ENCODE measurements at places on chromosomes 6 and 20.

DNA sequence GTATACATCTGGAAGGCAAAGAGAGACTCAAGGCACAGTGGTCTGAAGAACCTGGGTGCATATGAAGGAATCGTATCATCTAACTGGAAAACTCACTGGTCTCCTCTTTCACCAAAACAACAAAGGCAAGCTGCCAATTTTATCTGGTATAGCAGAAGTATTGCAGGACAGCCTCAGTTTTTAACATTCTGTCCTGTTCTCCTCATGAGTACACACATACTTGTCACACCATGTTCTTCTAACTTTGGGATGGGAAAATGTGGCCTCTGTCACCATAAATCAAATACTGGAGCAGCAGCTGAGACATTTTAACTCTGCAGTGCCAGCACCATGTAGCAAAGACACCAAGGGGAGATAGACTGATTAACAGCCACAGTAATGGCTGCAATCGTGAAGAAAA lies 199.1 kb upstream of the CNR1 start:
- DNase-seq = no peak

- no peak for DNase-seq
Observed at GRCh38 chr20:4946986-4947385, 54.3 kb downstream of the SLC23A2 start.

DNA sequence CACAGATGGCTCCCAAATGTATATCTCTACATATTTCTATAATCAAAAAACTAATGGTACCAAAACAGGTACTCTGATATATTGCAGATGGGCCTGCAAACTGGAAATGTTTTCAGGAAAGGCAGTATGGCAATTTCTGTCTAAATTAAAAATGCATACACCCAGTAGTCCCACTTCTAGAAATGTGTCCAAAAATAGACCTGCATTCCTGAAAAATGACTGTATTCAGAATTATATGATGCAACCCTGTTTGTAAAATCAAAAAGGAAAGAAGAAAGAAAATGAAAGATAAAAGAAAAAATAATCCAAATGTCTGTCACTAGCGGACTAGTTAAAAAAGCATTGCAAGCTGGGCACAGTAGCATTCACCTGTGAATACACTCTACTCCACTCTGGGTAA lies 12.9 kb upstream of the MICB start:
- DNase-seq = no peak

GRCh38 chr6:122647765-122648164 lies 37.6 kb downstream of the PKIB start:
- no peak for DNase-seq

All from activated CD8-positive, alpha-beta memory T cell treated with anti-CD3 and anti-CD28 coated beads, Interleukin-2, amount 50 U/mL, for 48 hours (primary cell).